Aorta (tissue), 5 donors: ENCODE measurements at places on chromosomes 1 and 21.

DNA sequence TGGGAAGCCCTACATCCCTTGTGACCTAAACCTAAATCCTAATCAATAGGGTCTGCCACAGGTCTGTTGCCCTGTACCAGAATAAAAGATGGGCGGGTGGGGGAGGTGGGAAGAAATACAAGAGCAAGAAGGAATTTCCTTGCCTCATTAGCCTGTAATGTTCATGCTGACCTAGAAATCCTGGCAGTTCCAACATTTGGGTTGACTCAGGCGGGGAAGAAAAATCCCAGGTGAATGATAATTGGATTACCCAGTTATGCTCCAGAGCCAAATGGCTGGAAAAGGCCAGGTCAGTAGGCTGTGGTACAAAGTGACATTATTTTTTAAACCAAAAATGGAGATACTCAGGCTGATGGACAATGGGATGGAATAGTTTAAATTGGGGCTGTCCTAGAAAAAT is 27.3 kb upstream of the A3GALT2 start:
- no peak for DNase-seq

- no peak for DNase-seq
These were observed 3.9 kb upstream of the CD101 start for GRCh38 chr1:116997636-116998035.

DNA sequence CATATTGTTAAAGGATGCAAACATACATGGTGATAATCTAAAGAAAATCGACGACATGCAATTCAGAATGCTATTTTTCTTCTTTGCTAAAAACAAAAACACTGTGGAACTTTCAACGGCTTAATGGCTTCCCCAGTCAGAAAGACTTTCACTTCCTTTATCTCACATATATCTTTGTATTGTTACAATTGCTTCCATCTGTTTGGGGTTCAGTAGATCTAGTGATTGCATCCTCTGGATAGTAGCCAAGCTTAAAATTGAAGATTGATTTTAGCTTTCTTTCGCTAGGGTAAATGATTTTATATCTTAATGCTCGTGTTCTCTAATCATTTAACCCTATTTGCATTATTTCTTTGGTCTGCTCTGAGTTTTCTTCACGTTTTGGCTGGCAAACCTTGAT is 31.8 kb upstream of the ADAMTS1 start:
- DNase-seq = no peak

DNA sequence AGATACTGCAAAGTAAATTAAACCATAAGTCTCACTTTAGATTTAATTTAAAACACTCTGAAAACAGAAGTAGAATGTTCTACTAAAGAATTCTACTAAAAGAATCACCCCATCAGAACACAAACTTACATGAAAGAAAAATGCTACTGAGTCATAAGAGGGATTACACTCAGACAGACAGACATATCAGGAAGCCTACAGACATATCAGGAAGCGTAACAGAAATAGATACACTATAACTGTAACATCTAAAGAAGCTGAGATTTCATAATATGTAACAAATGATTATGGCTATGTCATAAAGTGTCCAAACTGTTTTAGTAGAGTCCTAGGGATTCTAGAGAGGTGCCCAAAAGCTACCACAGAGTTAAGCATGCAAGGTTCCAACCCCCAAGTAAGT is 23.9 kb downstream of the FOXJ3 start:
- DNase-seq = no peak

DNA sequence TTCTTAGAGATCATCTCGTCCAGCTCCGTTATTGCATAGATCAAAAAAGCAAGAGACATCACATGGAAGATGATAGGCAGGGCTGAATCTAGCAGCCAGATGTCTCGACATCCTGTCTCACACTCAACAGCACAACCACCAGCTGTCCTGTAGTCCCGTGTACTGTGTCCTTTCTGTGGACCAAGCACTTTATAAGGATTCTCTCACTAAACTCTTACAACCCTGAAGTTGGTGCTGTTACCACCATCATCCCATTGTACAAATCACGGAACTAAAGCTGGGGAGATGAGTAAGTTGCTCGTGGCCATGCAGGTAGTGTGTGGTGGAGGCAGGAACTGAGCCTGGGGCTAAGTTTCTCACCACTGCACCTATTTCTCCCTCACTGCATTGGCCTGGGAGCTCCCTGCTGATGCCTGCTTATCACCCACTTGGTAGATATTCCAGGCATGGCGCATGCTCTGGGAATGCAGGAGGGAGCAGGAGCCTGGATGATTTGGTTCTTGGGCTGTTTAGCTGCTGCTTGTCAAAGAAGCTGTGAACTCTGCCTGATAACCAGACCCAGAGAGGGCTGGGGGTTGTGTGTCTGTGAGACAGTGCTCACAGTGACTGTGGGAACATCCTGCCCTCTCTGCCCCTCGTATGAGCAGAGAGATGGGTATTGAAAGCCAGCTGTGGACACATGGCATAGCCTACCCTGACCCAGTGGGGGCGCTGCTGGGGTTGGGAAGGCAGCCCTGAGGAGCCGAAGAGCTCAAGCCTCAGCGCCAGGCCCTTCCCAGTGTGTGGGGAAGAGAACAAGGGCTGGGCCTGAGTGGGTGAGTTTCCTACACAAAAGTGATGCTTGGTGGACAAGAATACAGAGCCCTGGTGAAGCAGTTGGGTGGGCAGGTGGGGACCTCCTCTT is 13.6 kb downstream of the PPFIA4 start:
- DNase-seq = no peak
